NCI-H2029 (cell line): ENCODE measurements at places on chromosomes 2 and 18.

DNA sequence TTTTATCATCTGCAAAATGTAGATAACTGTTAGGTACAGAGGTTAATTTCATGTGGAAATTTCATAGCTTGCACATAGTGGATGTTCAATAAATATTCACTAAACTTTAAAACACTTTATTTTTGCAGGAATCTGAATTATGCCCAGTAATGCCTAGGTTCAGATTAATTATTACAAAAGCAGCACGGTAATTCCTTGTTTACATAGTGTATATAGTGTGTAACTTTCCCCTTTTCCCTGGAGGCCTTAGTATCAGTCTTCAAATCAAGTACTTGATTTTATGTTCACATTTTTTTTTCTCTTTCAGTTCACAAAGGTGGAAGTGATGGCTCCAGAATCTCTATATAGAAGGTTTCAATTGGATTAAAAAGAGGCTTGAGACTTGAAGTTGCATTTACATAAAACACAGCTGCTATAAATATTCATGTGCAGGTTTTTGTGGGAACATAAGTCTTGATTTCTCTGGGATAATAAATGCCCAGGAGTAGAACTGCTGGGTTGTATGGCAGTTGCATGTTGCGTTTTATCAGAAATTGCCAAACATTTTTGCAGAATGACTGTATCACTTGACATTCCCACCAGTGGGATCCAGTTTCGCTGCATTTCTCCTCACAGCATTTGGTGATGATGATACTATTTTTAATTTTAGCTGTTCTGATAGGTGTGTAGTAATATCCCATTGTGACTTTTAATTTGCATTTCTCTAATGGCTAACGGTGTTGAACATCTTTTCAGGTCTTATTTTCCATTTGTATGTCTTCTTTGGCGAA is 27.6 kb upstream of the LGALSL start:
- DNase-seq, result no peak

DNA sequence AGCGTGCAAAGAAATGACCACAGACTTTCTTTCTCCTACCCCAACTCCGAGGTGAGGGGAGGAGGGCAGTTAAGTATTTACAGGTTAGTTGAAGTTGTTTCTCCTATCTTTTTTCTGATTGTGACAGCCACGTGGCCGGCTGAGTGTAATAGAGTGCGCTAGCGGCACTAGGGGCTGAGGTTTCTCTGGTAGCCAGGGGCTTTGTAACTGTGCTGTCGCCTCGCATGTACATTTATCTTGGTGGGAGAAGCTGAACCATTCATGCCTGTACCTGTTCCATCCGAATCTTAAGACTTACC is 214.1 kb upstream of the STON1 start:
- no peak for DNase-seq

DNA sequence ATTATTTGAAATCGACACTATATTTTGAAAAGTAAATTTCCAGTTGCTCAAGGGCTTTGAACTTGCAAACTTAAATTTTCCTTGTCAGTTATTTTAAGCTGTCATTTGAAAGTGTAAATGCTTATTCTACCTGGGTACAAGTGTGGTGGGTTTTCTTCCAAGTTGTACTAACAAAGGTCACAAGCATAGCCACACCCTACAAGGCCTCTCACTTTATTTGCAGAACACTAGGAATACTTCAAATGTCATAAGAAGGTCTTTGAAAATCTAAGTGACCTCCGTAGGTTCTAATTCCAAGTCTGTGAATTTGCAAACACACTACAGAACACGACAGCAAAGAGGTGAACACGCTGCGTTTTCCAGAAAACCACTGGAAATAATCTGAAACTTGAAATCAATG is 9.3 kb upstream of the RMDN2 start:
- no peak for DNase-seq

- no peak for DNase-seq
These were observed 36.7 kb downstream of the WDFY1 start for GRCh38 chr2:223908304-223908998.

- no peak for DNase-seq
These were observed 59.0 kb downstream of the E2F6 start for GRCh38 chr2:11406958-11407381.

GRCh38 chr2:48651158-48651790 is 33.6 kb downstream of the GTF2A1L start:
- DNase-seq, result no peak

DNA sequence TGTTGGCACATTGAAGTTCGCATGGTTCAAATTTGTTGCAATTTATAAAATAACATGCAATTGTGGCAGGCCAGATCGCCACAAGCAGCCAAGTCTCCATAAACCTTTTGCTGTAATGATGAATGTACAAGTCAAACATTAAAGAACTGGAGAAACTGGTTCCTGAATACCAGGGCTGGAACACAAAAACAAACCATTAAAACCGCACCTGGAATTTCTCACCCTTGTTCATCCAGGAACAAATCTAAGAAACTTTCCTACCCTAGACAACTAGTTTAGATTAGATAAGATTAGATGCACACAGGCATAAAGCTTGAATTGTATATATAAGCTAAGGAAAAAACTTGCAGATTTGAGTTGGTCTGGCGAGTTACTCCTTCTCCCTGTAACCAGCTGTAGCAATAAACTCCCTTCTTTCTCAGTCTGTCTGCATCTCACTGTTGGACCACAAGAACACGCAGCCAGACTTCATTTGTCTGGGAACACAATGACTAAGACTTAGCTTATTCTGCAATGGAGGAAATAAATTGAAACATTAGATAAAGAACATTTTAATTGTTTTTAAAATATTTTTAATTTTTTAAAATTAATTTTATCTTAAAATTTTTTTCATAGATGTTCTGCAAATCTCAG is 1835.5 kb upstream of the LRRTM1 start:
- DNase-seq, result no peak

DNA sequence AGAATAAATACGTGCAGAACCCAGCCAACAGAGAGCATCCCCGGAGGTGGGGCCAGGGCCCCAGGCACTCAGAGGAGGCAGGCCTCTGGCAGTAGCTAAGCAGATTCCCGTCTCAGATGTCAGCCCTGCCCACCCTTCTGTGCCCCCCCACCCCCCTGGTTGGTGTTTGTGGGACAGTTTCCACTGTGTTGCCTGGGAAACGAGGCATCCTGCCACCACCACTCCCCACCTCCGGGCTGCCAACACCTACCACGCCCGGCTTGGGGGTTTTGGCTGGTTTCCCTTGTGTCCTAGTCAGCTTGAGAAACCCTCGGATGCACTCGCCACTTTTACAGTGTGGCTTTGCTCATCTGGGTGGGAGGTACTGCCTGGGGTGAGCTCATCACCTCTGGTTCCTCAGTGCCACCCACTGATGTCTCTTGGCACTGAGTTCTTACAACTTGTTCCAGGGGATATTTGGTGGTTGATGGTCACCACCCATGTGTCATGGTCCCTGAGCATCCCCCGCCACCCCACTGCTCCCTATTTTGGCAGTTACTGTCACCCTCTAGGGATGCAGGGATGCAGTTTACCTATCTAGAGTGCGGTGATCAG is 72.4 kb upstream of the YWHAQ start:
- DNase-seq, result peak; percentile 81

GRCh38 chr18:56358608-56359280 is 279.6 kb downstream of the TXNL1 start:
- DNase-seq, result no peak

DNA sequence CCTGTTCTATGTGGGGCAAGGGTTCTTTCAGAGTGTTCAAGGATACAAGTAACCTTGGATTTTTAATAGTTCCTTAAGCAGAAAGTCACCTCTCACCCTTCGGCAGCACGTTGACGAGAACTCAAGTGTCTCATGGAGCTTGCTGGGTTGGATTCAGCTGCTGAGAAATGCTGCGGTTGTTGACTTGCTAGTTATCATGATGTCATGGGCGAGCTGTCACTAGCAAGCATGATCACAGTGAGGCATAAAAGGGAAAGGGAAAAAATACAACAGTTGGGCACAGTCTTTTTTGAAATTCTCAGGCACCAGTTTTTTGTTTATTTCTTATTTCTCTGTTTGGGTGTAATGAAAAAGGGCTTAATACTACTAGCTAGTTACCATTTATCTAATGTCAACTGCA is 53.2 kb downstream of the ADCYAP1 start:
- peak; percentile 9 for DNase-seq

DNA sequence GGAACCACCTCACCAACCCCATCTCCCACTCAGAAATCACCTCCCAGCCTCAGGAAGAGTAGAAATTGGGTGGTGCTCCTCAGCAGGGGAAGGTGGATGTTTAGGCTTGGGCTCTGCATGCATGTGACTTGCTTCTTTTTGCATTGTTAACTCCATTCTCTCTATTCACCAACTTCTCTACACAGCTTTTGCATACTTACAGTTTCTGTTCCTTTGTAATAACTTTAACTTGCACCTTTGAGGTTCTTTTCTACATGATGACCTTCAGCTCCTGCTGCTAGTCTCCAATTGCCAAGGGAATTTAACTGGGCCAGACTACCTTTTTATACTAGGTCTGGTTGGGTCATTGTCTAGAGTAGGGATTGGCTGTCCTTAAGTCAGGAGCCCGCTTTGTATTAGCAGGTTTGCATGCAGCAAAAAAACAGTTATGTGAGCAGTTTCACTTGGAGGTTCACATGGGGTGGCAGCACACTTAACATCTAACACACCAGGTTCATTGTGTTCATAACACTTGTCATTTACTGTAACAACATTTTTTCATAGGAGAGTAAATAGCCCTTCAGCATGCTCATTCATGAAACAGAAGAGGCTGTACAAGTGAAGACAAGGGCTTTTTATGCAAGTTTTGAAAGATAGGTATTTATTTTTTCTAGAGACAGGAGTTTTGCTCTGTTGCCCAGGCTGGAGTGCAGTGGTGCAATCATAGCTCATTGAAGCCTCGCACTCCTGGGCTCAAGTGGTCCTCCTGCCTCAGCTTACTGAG is 12.0 kb downstream of the MRPL35 start:
- DNase-seq, result peak; percentile 20

DNA sequence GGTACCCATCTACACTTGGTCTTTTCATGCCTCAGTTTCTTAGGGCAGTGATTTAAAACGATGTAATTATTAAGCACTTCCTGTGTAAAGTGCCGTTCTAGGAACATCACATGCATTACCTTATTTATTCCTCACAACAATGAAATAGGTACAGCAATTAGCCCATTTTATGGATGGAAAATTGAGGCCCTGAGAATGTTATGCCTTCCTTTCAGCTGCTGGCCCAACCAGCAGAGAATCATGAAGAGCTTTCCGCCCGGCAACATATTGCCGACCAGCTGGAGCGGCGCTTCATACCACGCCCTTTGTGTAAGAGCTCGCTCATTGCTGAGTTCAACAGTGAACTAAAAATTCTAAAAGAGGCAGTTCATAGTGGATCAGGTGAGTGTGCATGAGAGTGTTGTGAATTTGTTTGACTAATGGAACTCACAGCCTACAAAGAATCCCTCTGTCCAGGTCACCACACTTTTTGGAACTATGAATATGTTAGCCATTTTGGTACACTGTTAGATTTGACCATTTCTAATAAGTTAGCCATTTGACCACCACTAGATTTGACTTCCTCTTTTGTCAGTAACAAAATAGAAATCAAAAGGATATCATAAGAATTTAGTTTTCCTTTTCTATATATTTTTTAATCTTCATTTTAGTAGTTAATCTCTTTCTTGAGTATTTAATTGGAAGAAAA is 25.6 kb upstream of the RPE start:
- no peak for DNase-seq

GRCh38 chr2:134193006-134193405 is 60.9 kb upstream of the MGAT5 start:
- DNase-seq, result no peak

DNA sequence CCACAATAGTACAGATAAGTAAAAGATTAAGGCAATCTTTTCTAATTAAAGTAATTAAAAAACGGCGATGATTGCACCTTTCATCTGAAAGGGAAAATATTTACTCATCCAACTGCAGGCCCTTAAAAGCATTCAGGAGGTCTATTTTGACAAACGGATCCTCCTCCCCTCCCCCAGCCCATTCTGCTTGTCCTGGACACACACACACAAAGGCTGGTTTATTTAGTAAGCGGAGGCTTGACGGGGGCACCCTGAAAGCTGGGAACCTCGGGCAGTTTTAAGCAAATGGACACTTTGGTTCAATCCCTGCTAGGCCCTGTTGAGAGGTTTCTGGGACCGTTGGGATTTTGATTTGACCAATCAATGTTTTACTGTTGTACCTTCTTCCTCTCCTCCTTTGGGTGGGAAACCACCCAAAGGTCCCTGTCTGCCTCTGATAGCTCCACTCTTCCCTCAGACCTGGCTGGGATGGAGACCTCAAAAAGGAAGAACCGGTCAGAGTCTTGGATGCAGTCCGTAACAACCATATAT is 135.8 kb upstream of the HAAO start:
- no peak for DNase-seq

GRCh38 chr2:183604065-183604464 is 479.8 kb downstream of the NUP35 start:
- DNase-seq, result no peak

- no peak for DNase-seq
These were observed 8.1 kb downstream of the CHN1 start for GRCh38 chr2:174997110-174997509.

DNA sequence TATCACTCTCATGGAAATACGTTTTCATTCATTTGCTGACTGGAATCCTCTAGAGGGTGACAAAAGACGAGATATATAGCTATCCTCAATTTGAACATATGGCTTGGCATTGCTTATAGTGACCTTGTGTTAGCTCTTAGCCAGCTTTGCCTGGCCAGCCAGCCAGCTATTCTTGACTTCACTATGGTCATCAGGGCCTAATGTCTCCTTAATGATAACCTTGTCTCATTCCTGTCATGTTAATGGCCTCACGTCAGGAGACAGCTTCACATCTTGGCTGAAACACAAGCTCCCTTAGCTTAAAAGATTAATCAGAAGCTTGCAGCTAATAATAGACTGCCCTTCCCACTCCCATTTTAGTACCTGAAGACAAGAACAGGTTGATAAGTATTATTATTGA is 1517.5 kb upstream of the PIK3C3 start:
- DNase-seq, result no peak

DNA sequence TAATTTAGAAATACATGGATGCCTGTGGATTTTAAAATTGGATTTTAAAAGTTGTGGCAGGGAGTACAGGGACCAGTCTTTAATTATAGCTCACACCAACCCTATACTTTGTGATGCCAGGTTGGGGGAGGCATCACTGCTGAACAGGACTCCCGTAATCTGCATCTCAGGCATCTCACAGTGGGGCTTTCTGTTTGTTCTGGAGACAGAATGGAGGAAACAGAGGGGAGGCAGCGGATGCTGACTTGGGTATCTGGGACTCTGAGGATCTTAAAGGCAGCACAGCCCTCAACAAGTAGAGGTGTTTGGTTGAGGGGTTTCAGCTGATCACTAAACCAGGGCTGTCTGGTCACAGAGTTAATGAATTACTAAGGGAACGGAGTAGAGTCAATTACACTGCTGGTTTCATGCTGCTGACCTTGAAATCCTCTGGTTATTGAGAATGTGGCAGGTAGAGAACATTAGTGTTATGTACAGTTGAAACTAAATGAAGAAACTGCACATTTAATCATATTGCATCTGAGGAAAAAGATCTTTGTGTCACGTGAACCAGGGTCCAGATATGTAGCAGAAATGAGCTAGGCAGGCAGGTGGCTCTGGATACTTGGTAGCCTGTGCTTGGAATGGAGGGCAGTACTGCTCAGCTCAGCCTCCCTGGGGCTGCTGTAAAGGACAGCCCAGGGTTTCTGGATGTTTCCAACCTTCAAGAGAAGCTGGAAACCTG is 40.3 kb downstream of the FHOD3 start:
- DNase-seq, result no peak
